ENCODE measurements at places on chromosomes 7 and 10.

DNA sequence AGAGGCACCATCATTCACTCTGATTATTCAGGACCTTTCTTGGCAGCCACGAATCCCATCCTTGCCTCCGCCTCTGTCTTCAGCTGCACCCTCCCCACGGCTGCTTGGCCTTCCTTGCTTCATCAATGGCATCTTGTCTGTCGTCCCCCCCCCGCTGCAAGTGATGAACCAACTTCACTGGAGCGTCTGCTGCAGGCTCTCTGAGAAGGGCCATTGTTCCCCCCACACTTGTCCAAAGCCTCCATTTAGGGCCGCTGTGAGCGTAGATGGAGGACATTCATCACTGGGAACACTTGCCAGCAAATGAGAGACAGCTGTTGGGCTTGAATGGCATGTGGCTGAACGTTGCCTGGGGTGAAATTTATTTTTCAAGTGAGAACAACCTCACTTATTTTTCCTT, 20.1 kb downstream of the AFAP1L2 start:
- DNase-seq = no peak

- no peak for DNase-seq
Observed at GRCh38 chr7:142319970-142320369, 62.1 kb upstream of the PRSS58 start.

DNA sequence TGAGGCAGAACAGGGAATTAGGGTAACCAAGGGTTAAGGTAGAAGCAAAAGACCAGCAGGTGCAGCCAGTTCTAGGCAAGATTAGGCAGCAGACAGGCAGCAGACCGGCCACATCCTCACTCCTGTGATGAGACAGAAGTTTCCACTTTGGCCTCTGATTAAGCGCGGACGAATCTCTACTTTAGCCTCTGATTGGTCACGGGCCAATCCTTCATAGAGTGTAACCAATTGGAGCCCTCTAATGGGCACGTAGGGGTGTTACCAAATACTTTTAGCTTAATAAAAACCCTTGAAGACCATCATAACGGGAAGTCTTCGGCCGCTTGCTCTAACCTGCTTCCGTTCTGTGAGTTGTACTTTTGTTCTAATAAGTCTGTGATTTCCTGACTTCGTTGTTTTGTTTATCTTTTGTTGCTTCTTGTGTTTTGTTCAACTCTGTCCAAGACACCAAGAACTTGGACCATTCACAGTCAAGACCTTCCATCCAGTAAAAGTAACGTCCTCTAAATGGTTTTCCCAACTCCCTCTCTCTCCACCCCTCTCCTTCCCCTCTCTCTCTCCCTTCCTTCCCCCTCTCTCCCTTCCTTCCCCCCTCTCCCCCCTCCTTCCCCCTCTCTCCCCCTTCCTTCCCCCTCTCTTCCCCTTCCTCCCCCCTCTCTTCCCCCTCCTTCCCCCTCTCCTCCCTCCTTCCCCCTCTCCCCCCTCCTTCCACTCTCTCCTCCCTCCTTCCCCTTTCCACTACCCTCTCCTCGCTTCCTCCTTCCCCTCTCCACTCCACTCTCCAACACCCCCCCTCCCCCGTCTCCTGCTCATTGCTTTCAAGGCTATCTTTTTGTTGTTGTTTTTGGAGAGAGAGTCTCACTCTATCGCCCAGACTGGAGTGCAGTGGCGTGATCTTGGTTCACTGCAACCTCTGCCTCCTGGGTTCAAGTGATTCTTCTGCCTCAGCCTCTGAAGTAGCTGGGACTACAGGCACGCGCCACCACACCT, 13.2 kb upstream of the MALSU1 start:
- DNase-seq = no peak

- DNase-seq = no peak
Observed at GRCh38 chr7:1825897-1826741, 156.0 kb downstream of the ELFN1 start.

- no peak for DNase-seq
Observed at GRCh38 chr10:23436983-23437382, 1.9 kb upstream of the OTUD1 start.

- no peak for DNase-seq
Observed at GRCh38 chr7:41869596-41869995, 166.7 kb upstream of the INHBA start.

GRCh38 chr7:126657137-126657536, 595.6 kb downstream of the GRM8 start:
- DNase-seq = no peak

DNA sequence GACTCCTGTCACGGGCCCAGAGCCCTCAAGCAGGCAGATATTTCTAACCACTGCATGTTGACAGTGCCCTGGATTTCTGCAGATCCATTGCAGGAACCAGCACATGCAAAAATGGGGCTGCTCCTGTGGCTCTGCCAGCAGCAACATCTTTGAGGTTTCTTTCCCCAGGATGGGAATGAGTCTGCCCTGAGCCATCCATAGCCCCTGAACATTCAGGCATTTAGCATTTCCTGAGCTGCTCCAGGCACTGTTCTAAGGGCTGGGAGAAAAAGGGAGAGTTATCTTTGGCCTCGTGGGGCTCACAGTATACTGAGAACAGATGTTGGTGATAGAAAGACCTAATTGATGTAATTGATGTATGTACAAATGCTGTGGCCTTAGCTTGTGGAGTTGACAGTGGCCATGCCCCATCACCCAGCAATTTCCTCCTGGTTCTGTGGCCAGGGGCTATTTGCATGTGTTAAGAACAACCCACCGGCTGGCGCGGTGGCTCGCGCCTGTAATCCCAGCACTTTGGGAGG, 66.0 kb upstream of the LRRC4 start:
- no peak for DNase-seq

DNA sequence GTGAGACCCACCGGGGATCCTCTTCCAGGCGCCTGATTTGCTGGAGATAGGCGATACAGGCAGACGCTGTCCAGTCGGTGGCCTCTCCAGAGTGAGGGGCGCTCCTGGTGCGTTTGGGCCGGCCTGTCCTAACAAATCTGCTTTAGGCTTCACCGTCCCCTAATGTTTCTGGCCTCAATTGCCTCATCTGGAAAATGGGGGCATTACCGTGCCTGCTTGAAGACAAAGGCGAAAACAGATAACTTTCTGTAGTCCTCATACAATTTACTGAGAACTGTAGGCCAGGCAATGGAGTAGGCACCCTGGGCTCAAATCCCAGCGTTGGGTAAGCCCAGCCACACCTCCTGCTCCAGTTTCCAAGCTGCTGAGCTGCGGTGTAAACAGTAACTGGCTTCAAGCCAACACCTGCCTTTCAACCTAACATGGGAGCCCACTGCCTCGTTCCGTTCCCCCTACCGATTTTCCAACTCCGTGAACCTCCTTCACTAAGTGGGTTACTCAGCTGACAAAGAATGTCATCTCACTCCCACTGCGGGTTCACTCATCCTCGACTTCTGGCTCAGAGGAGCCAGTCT, 589 bp upstream of the ZFAND4 start:
- DNase-seq = no peak

DNA sequence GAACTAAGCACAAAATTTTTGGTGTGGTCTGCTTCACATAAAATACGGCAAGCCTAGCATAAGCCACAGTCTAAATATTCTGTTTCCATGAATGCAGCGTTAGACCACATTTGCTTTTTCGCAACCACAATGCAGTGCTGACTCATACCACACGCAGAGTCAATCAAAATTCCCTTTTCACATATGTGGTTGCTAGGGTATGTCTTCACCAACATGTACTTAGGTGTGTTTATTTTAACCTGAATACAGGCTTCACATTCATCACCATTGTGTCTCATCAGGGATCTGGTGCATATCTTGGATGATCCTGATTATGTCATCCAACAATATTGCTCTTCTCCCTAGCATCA, 90.8 kb downstream of the CHN2 start:
- no peak for DNase-seq

DNA sequence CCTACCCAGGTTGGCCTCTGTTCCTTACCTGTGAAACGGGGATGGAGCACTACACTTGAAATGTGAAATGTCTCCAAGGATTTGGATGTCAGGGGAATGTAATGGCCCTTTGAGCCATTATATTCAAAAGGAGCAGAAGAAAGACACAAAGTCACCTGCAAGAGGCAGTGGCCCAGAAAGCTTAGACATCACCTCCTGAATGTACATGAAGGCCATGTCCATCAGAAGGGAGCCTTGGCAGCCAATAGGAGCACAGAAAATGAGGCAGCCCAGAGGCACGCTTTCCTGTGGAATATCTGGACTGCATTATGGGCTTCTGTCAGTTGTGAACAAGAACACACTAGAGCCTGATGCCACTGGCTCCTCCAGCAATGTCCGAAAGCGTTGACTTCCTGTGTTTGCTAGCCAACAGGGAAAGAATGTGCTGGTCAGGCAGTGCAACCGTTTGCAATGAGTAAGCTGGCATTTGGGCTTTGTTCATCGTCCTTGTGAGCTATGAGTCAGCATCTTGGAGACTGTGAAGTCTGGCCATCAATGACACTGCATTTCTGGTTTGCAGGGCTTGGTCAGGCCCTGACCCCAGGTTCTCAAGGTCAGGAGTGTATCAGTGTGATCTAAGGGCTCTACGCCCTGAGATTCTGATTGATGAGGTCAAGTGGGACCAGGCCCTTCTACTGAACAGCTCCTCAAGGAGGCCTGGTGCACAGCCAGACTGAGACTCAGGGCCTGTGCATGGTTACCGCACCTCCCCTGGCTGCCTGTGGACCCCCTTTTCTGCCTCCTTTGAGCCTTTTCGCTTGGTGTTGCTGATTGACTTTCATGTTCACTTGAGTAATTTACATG, 222.4 kb downstream of the RPS24 start:
- no peak for DNase-seq

DNA sequence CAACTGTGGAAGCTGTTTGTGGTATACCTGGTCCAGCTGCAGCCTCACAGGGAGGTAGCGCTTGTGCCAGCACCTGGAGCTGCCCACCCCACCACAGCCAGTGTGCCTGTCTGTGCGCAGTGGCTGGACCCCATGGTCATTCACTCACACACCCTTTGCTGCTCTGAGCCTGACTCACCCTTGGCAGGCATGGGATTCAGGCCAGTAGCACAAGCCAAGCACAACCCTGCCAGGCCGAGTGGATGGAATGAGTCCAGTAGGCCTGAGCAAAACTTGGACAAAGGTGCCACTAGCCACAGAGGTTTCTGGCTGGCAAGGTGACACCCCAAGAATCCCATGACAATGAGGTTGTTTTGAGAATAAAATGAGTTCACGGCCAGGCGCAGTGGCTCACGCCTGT, 19.0 kb downstream of the RBM48 start:
- DNase-seq = no peak

DNA sequence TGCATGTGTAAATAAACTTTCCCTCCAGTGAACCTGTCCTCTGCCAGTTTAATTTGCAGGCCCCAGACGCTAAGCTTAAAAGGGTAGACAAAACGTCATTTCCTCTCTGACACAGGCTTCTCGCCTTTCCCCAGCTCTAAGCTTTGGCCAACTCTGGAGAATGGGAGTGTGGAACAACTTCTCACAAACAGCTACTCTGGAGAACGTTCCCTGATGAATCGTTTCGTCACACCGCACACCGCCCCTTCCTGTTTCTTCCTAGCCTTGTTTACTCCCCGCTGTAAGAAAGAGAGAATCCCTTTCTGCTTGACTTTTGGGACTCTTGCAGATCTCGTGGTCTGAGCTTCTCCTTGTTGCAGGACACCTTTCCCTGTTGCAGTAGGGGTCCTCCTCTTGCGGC, 564.2 kb downstream of the TCERG1L start:
- no peak for DNase-seq

- DNase-seq = no peak
Observed at GRCh38 chr10:130244031-130244927, 108.1 kb downstream of the GLRX3 start.

DNA sequence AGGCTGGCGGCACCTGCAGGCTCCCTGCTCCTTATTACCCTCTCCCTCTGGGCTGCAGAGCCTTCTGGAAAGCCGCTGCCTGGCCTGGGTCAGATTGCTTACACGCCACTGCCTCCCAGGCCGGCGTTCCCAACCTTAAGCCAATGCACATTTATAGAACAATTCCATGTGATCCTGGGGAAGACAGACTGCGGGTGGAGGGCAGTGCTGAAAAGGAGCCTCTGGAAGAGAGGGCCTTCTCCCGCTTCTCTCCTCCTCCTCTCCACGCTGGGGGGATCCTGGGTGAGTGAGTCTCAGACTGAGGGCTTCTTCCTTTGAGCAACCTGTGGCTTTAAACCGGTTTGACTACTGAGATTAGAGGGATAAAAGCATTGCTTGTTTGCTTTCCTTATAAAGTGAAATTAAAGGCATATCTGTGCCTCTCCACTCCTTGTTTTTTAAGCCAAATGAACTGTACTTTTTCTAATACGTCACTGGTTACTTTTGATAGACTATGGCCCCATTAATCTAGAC, 5.5 kb downstream of the TACC2 start:
- no peak for DNase-seq

GRCh38 chr10:82440775-82441174, 565.8 kb downstream of the NRG3 start:
- DNase-seq = no peak

GRCh38 chr7:28174901-28175661, 5.5 kb downstream of the JAZF1 start:
- no peak for DNase-seq

- DNase-seq = no peak
Observed at GRCh38 chr10:31121757-31122577, 90.3 kb upstream of the ZNF438 start.

DNA sequence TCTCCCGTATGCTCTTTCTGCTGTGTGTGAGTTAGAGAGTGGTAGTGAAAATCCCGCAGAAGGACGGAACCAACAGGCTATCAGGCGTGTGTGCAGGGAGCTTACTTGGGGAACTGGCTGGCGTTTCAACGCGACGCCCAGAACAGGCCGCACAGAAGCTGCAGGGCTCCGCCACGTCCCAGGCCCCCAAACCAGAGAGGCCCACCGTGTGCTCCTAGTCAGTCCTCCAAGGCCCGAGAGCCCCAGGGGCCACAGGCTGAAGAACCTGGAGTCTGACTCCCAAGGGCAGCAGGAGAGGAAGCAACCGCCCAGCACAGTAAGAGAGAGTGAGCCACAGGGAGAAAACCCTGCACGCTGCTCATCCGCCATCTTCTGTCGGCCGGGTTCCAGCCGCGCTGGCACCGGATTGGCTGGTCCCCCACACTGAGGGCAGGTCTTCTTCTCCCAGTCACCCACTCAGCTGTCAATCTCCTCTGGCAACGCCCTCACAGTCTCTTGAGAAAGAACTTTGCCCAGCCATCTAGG, 730.6 kb upstream of the VSTM2A start:
- peak; percentile 29 for DNase-seq

DNA sequence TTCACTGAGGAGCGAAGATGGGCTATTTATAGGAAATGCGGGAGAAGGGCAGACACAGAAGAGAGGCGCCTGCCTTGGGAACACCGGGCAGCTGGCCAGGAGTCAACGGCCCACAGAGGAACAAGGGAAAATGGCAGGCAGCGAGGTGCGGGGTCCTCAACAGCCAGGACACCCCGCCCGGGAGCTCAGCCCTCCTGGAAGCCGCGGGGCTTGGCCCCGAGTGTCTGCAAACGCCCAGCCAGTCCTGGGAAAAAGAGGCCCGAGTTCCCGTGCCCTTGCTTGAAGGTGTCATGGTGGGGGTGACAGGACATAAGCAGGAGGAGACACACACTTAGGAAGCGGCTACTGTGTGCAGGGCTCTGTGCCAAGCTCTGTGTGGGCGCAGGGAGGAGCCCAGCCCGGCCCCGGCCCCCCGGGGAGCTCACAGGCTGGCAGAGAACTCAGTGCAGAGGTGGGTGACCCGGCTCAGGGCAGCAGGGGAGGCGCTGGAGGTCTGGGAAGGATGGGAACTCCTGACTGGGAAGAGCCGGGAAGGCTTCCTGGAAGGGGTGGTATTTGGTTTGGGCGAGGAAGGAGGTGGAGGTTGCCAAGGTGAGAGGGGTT, 79.9 kb downstream of the ELFN1 start:
- DNase-seq = no peak

- DNase-seq = no peak
Observed at GRCh38 chr10:133179651-133180050, 19.6 kb downstream of the KNDC1 start.

Data from NCI-H446 (cell line).